ENCODE measurements at places on chromosomes 4 and X.

- no peak for DNase-seq
Observed at GRCh38 chrX:38347136-38347535, 5.3 kb upstream of the OTC start.

GRCh38 chr4:83115000-83115399 is 471 bp upstream of the PLAC8 start:
- DNase-seq, result no peak

GRCh38 chrX:15310117-15310516 is 5.3 kb downstream of the ASB11 start:
- no peak for DNase-seq

- DNase-seq, result no peak
Observed at GRCh38 chr4:166324321-166324720, 451.3 kb downstream of the TLL1 start.

DNA sequence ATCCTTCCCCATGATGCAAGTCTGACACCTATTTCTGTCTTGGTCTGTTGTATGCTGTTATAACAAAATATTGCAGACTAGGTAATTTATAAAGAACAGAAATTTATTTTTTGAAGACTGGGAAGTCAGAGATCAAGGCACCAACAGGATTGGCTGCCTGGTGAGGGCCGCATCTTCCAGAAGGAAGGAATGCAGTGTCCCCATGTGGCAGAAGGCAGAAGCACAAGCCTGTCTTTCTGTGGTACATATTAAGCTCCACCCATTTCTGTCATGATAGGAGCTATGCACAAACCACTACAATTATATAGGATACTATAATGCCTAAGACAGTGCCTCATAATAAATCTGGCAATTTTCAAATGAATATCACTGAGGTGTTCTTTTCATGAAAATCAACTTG is 502.3 kb upstream of the DIAPH2 start:
- no peak for DNase-seq
